ENCODE measurements at places on chromosomes 3 and 15.

DNA sequence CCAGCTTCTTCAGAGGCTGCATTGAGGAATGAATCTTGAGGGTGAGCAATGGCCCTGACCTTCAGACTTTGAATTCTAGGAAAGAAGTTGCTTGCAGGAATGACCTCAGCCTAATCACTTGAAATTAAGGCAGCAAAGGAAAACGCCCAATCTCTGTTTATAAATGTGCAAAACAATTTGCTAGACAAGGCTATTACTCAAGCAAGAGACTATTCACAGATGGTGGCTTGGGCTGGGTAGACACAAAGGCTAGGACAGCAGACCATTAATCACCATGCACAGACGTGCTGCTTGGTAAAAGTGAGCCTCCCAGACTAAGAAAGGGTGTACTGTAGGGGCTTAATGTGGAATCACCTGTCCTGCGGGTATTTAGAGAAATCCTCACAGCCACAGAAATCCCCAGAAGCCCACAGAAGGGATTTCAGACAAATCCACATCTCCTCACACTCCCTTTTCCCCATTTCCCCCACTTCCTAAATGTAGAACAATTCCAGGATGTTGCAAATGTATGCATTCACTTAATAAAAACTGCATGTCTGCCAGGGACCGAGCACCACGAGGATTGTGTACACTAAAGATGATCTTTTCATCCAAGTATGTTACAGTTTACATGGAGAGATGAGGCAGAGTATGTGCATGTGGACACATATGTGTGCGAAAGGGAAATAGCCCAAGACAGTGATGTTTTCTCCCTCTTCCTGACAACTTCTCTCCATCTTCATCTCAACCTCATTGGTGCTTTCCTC lies 259.5 kb downstream of the THSD4 start:
- no peak for DNase-seq

DNA sequence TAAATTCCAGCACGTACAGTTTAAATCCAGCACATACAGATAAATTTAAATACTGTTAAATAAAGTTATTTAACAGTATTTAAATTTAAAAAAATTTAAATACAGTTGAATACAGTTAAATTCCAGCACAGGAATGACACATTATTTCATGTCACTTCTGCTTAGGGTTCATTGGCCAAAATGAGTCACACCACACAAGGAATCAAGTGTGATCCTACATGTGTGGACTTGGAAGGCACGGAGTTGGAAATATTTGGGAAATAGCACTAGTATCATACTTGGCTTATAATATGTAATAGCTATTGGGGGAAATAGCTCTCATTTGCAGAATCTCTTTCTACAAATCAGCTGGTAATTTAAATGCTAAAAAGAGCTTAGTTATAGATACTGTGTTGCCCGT lies 10.6 kb downstream of the RAB7A start:
- DNase-seq = no peak

- no peak for DNase-seq
These were observed 435.3 kb downstream of the TUSC7 start for GRCh38 chr3:117144853-117145252.

DNA sequence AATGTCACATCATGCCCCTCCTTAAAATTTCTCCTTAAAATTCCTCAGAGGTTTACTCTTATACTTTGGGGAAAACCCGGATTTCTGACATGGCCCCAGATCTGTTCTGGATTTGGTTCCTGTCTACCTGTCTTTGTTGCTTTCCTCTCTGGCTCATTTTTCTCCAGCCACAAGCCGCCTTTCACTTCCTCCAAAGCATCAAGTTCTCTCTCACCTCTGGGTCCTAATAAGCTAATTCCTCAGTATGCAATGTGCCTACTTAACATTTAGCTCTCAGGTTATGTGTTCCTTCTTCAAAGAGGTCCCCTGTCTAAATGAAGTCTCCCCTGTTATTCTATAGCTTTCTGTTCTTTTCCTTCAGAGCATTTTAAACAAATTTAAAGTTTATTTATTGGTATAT lies 16.1 kb downstream of the HMG20A start:
- DNase-seq = no peak

DNA sequence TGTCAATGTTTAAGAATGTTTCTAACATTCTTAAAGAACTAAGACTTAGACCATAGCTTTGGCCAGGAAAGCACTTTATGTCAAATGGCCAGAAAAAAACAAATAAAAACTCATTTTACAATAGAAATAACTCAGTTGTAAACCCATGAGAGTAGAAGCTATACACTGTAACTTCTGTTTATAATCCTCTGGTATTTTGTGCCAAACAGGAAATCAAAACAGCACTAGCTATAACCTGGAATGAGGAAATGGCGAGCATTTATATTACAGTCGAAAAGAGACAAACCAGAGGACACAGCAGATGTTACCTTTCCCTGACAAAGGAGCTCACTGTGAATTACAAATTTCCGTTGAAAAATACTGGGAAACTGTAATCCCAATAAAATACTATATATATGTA lies 10.3 kb downstream of the GK5 start:
- DNase-seq = no peak

GRCh38 chr3:72329354-72329753 lies 518.9 kb downstream of the SHQ1 start:
- no peak for DNase-seq

All from activated CD4-positive, alpha-beta memory T cell treated with anti-CD3 and anti-CD28 coated beads, Interleukin-2, amount 10 ng/mL, durations not matched to agents 7 days and 5 days (primary cell).